ENCODE measurements at places on chromosomes 5 and 9. TPM values are rescaled to one million over a fixed set of nuclear protein-coding genes. Genes with fewer than 3 reads are reported as not detected.

DNA sequence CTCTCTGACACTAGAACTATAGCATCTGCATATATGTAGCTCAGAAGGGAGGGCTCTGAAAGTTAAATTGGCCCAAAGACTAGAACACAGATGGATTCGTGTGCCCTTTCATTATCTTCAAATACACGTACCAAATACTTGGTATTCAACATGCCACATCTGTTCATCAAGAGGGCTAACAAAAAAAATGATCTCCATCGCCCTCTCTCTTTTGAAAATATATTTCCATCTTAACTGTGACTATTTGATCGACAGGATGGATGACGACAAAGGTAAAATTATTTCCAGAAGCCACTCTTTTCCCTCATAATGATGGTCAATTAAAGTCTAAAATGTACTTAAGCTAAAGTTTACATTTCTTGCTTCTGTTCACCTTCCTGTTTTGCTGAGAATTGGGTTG lies 77.0 kb downstream of the SEMA6A start:
- H3K27me3 ChIP-seq, result no peaks in the 10 kb centered on the region
- H3K4me1 ChIP-seq, result peaks cover 21% of the 10 kb centered on the region
- no peak for DNase-seq
- no peak overlapping the region for H3K27ac ChIP-seq
- no peak overlapping the region for H3K4me3 ChIP-seq

The PCDHB10 gene
- polyA plus RNA-seq, result not detected

The SHLD3 gene
- polyA plus RNA-seq, result 6.1 TPM

GRCh38 chr9:31032206-31032605 lies 1352.2 kb upstream of the ACO1 start:
- no peak overlapping the region for H3K4me3 ChIP-seq
- no peaks in the 10 kb centered on the region for H3K4me1 ChIP-seq
- H3K27ac ChIP-seq, result no peak overlapping the region
- no peaks in the 10 kb centered on the region for H3K27me3 ChIP-seq
- DNase-seq, result no peak

GRCh38 chr5:112023766-112024165 lies 266.8 kb upstream of the NREP start:
- H3K27ac ChIP-seq, result no peak overlapping the region
- H3K36me3 ChIP-seq, result no peaks in the 10 kb centered on the region
- no peak for DNase-seq
- H3K27me3 ChIP-seq, result no peaks in the 10 kb centered on the region
- no peaks in the 10 kb centered on the region for H3K4me1 ChIP-seq
- no peak overlapping the region for H3K4me3 ChIP-seq

The RNF183 gene
- polyA plus RNA-seq, result not detected

The PCDHB2 gene
- not detected for polyA plus RNA-seq

The HSD17B3 gene
- polyA plus RNA-seq, result not detected

The ADAMTS2 gene
- polyA plus RNA-seq, result not detected
